HAP-1 (cell line): ENCODE measurements at places on chromosomes 13 and 19.

DNA sequence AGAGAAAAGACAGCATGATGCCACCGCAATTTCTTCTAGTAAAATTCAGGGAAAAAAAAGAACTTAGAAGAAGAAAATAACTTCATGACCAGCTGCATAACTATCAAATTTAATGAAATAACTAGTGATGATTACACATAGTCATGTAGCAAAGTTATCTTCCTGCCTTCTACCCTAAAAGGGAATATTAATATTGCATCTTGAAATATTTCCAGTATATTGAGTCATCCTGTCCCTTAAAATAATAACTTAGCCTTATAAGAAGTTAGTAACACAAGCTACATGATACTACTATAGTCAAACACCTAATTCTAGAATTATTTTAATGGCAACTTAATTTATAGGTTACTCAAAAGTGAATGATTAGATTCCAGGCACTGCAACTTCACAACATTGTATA, 289.2 kb downstream of the KLF12 start:
- DNase-seq, result no peak

GRCh38 chr13:83453300-83453699, 429.0 kb downstream of the SLITRK1 start:
- no peak for DNase-seq

DNA sequence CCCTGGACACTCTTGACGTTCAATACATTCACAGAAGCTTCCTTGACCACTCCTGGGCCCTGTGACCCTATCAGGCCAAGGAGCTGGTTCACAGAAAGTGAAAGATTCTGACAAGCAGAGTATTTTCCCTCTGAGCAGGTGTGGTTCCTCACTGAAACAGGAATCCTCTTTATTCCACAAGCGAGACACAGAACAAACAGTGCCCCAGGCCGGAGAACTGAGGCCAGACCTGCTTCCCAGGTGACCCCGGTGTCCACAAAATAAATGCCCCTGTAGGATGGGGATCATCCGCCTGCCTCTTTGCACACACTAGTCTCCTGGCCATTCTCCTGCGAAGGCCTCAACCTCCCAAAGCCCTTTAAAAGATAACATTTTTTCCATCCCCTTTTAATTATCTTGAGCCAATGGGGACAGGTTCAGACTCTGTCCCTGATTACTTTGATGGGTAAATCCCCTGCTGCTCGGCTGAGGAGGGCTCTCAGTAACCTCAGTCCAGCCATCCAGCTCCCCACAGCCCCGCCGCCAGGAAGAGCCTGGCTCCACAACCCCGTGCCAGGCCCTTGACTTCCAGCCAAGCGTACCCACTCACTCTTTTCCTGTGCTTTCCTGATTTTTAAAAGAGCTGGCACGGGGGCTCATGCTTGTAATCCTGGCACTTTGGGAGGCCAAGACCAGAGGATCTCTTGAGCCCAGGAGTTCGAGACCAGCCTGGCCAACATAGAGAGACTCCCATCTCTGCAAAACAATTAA, 129.1 kb downstream of the FOXO1 start:
- no peak for DNase-seq

GRCh38 chr19:41740415-41741243, 14.7 kb upstream of the CEACAM6 start:
- DNase-seq, result no peak

DNA sequence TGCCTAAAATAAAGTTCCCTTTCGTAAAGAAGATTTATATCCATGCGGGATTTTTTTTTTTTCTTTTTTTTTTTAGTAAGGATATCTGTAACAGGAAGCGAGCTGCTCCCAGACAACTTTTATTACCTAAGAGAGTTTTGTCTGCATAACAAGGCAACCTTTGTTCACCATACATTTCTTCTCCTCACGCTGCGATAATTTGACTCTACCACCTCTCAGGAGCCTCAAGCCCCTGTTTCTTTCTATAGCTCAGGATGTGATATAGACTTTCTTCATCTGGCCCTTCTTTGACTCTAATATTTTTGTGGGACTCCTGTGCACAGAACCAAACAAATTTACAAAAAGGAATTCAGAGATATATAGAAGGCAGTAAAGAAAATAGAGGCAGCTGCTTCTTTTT, 1053.7 kb upstream of the SPRY2 start:
- DNase-seq, result peak; percentile 52

DNA sequence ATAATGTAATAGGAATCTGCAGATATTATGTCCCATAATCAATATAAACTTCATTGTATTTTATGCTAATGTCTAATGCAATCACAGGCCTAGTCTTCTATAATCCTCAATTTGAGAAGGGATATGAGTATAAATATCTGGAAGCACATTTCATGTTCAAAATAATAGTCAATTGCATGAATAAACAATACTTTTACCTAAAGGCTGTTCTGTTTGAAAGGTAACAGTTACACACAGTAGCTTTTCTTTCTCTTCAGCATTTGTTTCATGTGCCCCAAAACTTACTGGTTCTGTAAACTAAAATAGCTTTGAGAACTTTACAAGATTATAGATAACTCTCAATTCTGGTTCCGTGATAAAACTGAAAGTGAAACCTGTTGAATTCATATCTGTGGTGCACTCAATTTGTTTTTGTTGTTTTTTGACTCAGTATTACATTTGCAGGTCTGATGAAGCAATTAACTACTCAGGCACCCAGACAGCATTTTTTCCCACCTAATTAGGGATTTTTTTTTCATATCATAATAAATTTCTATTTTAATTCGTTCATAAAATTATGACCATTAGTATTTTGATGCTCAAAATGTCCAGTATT, 1193.8 kb downstream of the SLITRK1 start:
- no peak for DNase-seq

- no peak for DNase-seq
Measured at GRCh38 chr19:13095393-13095784, 7.3 kb downstream of the LYL1 start.

- no peak for DNase-seq
Measured at GRCh38 chr13:27300941-27301586, 30.4 kb downstream of the RASL11A start.

- no peak for DNase-seq
Measured at GRCh38 chr19:28334419-28334818, 878.5 kb downstream of the UQCRFS1 start.

DNA sequence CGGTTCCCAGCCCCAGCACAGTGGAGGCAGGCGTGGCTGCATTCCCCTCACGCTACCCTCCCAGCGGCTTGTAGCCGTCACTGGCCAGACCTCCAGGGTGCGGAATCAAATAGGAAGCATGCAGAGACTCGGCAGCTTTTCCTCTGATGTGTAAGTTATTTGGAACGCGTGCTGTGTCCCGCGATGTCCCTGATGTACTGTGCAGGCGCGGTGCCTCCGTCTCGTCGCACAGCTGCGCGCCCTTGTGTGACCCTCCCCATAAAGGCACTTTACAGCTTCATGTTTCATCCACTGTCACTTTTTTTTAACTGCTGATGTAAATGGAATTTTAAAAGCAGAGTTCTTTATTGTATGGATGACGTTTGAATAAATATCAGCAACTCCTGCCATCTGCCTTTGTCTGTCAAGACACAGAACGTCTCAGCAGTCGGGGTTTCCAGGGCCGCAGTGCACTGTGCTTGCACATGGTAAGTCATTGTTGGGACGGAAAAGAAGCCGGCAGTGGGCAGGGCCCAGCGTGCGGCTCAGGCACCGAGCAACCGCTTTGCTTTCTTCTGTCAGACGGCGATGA, 7.3 kb upstream of the F7 start:
- no peak for DNase-seq

- no peak for DNase-seq
Measured at GRCh38 chr19:51461723-51462161, 3.5 kb upstream of the SIGLEC8 start.

GRCh38 chr13:96481482-96481881, 391.6 kb downstream of the HS6ST3 start:
- no peak for DNase-seq

- DNase-seq, result no peak
Measured at GRCh38 chr19:41398050-41398418, 416 bp downstream of the BCKDHA start.

DNA sequence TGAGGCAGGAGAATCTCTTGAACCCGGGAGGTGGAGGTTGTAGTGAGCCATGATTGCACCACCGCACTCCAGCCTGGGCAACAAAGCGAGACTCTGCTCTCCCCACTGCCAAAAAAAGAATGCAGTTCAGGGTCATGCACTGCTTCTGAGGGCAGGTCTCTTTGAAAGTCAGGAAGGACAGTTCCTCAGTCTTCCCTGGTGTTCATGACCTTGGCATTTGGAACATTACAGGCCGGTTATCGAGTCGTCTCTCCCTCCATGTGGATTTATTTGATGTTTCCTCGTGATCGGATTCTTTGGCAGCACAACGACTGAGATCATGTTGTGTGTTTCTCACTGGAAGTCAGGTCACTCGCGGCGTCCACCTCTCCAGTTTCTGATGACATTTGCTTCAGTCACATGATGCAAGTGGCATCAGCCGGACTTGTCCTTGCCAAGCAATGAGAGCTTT, 17.2 kb downstream of the FGF21 start:
- DNase-seq, result no peak

DNA sequence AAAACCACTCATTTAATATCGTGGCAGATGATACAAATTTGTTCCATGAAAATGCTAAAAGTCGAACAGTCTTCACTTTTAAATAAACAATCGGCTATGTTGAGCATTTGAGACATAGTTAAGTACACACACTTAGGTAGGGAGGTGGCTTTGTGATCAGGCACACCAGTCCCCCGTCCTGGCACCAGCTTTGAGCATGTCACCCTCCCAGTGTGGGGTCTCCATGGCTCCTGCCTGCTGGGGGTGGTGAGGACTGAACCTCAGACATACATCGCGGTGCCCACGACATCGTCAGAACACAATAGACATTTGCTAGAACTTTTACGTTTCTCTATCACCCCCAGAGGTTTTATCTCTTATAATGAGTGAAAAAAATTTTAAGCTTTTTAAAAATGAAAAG, 62.0 kb downstream of the RFX2 start:
- DNase-seq, result no peak

DNA sequence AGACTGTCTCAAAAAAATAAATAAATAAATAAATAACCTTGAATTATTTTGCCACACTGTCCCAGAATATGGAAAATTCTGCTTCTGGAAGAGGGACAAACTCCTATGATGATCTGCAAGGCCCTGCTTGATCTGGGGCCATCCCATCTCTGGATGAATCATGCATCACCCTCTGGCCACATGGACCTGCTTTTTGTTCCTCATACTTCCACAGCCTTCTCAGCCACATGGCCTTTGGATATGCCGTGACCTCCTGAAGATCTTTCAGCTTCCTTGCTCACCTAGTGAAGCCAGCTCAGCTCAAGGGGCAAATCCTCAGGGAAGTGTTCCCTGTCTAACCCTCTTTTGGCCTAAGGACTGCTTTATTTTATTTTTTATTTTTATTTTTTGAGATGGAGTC, 10.3 kb downstream of the IER2 start:
- no peak for DNase-seq

- DNase-seq, result no peak
Measured at GRCh38 chr19:28171983-28172382, 1041.0 kb downstream of the UQCRFS1 start.

DNA sequence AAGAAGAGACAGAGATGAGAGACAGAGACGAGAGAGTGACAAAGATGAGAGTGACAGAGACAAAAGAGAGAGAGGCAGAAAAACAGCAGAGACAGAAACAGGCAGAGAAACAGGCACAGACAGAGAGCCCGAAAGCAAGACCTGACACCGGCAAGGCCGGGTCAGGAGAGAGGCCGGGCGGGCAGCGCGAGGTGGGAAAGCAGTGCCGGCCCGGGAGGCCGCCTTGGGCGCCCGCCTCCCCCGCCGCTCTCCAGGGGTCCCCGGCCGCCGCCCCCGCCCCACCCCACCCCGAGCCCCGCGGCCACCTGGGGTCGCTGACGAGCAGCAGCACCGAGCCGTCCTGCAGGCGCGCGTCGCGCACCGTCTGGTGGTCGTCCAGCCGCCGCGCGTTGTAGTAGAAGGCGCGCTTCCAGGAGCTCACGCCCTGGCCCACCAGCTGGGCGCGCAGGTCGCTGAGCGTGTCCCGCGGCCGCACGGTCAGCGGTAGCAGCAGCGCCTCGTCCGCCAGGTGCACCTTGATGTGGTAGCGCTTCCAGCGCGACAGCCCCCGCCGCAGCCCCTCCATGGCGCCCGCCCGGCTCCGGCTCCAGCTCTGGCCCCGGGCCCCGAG, at the start of gene TINCR:
TINCR (minus strand) TSS at position 594 of the 610 bp plus-strand sequence.
- no peak for DNase-seq
